ENCODE measurements at places on chromosomes 6 and 20.

- no peak for DNase-seq
These were observed 160.2 kb downstream of the MTFR2 start for GRCh38 chr6:136089876-136090275.

DNA sequence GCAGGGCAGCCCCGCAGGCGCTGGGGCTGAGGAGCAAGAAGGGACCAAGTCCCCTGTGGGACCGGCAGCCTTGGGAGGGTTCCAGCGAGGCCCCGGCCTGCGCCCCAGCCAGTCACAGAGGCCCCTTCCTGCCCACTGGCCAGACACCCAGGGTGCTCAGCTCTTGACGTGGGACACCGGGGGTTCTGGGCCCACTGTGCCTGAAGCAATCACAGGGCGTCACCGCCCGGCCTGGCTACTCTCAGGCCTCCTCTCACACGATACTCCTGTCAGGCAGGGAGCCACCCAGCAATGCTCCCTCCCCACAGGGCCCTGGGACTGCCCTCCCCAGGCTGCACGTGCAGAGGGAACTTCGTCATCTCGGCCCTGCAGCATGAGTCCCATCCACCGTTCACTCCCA lies 14.5 kb downstream of the TAF4 start:
- no peak for DNase-seq

GRCh38 chr6:156925718-156926607 lies 148.8 kb downstream of the ARID1B start:
- DNase-seq, result no peak

DNA sequence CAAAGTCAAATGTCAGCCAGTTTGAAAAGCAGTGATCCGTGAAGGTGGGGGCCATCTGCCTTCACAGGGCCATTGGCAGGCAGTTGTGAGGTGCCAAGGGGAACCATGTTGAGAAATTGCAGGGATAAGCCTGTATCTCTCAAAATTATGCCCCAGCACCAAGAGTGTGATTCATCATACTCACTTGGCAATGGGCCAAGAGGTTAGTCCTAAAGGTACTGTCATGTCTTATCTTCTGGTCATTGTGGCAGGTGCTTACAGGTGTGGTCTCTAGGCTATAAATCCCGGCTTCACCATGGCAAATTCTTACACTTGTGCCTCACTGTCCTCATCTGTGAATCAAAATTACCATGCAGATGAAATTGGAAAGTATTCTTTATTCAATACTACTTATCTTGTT lies 150.7 kb upstream of the LAMP5 start:
- DNase-seq, result no peak

- DNase-seq, result peak; percentile 57
These were observed 55.7 kb upstream of the PRND start for GRCh38 chr20:4666001-4666479.

- DNase-seq, result no peak
These were observed 89.4 kb upstream of the ANKEF1 start for GRCh38 chr20:9945408-9945807.

GRCh38 chr6:45643126-45643525 lies 265.4 kb upstream of the SUPT3H start:
- no peak for DNase-seq

GRCh38 chr6:106561686-106562405 lies 67.5 kb downstream of the RTN4IP1 start:
- no peak for DNase-seq

DNA sequence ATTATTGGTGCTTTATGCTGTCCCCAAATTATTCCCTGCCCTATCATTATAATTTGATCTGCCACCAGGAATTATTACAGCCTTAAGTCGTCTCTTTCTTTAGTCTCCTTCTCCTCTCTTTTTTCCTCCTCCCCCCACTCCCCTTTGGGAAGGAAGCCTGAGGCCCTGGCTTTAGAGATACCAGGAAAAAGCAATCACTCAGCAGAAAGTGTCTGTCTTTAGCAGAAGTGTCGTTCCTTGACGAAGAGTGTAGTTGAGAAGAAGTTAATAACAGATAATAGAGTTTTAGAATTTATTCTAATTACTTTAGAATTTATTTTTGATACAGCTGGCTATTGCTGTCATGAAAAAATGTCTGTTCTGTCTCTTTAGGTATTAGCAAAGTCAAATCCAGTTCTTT lies 16.5 kb downstream of the LIN28B start:
- DNase-seq, result no peak

GRCh38 chr6:26130581-26131249 lies 43.5 kb downstream of the HFE start:
- DNase-seq, result no peak

GRCh38 chr6:165663377-165663735 lies 315 bp upstream of the PDE10A start:
- no peak for DNase-seq

DNA sequence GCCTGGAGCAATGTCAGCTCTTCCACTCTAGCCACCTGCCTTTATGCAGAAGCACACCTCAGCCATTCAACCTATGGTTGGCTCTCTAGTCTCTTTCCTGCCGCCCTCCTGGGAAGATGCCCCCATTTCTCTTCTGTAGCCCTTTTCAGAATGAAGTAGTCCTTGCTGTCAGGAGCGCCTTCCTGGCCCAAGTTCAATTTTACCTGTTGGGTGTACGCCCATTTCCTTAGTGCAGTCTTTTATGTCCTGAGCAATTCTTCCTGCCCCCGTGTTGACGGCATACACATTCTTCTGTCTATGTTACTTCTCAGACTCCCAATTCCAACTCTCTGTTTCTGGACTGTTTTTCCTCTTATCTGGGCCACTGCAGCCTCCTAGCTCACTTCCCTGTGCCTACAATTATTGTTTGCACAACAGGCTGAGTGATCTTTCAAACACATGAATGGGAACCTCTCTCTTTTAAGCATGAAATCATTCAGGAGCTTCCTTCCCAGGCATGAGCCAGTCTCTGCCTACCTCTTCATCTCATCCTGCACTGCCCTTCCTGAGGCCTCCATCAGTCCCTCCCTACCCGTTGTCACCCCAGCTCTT lies 389.2 kb downstream of the CD83 start:
- DNase-seq, result no peak

GRCh38 chr20:61166324-61166723 lies 85.7 kb upstream of the CDH4 start:
- DNase-seq, result no peak

DNA sequence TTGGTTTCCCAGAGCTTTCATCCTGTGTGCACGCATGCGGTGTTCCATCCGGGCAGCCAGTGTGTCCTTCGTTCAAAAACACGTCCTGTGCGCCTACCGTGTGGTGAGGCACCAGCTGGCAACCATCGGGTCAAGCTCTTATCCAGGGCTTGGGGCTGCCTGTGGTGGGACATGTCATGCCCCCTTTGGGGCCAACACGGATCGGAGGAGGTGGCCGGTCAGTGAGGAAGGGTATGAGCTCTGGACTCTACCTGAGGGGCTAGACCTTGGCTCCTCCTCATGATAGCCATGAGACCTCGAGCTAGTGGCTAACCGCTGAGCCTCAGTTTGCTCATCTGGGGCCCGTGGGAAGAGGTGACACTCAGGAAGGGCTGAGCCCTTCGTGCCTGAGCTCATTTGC lies 158.5 kb upstream of the PMEPA1 start:
- DNase-seq, result no peak

DNA sequence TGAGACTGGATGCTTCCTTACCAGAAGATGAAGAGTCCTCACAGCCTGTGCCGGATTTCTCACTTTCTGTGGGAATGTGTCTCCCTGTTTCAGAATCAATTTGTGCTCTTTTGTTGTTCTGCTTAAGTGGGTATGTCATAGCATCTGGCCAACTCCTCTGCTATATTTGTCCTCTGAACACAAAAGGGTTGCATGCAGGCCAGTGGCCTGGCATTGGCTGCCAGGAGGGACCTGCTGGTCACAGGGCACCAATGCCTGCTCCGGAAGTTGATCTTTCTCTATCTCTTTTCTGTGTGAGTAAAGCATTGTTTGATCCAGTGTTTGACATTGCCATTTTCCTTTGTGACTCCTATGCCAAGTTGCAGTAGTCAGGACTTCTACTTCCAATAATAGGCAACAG lies 47.8 kb downstream of the JARID2 start:
- no peak for DNase-seq

DNA sequence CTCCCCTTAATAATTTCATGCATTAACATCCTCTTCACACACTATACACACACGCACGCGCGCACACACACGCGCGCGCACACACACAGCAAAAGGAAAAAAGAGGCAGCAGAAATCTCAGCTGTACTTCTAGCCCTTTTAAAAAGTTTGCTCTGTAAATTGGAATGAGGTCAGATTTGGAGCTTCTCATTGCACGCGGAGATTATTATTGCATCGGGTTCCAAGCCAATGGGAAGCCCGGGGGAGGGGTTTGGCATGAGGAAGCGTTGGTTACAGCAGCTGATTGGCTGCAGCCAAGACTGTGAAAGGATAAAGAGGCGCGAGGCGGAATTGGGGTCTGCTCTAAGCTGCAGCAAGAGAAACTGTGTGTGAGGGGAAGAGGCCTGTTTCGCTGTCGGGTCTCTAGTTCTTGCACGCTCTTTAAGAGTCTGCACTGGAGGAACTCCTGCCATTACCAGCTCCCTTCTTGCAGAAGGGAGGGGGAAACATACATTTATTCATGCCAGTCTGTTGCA lies at the start of gene SOX4:
SOX4 (plus strand) TSS at position 340 of the 515 bp plus-strand sequence. CDS start 784 bp downstream, outside the sequence.
- DNase-seq, result peak; percentile 60

Measured in stimulated activated CD4-positive, alpha-beta T cell treated with anti-CD3 and anti-CD28 coated beads, Interleukin-4, amount 100 ng/mL, for 24 hours (primary cell).